Effector memory CD8-positive, alpha-beta T cell (primary cell): ENCODE measurements at places on chromosomes 2 and 18.

GRCh38 chr2:178933493-178933892, 116.4 kb downstream of the CCDC141 start:
- DNase-seq = no peak

DNA sequence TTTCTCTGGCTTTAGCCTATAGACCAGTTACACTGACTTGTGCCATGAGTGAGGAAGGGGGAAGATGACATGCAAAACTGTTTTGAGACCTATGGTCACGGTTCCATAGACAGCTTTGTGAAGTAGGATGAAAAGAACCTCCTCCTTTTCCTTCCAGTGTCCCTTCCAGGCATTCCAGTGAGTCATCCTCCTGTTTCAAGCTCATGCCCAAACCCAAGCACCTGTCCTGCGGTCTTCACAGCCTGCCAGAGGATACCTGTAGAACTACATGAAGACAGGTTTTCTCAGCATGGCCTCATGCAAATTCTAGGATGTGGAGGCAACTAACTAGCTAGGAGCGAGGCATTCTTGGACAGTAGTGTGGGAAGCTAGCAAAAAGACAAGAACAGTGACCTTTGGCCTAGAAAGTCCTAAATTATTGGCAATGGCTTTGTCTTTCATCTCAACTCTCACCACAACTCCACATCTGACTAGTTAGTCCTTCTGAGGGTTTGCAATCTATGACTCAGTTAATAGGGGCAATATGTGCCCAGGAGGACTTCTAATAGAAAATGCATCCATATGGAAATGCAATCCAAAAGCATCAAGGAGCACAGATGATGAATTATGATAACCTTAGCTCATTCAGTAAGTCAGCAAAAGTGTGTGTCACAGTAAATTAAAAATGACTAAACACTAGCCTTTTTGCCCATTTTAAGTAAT, 154.7 kb downstream of the RBM43 start:
- DNase-seq = no peak

DNA sequence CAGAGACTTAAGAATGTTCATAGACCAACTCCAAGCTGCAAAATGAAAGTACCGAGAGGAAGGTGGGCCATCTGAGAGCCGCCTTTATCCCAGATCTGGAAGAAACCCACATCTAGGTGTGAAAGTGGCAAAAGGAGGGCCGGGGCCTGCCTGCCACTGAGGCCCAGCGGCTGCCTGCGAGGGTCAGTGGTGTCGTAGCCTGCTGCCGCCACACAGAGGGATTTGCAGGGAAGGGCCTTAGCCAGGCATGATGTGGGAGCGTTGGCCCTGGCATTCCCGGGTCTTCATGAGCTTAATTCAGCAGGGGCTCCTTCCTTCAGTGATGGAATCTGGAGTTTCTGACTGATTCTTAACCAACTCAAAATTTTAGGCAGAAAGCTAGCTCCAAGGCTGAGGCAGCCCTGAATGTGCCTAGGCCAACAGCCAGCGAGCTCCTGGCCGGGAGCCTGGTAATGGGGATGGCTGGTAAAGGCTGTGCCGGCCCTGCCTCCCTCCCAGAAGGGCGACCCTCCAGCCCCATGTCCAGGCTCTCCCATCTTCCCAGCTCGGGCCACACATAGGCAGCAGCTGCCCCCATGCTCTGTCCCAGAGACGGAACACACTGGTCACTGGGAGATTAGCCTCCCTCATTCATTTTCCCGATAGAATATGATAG, 230.1 kb downstream of the AGAP1 start:
- no peak for DNase-seq

GRCh38 chr2:22261165-22261564, 1123.8 kb upstream of the KLHL29 start:
- no peak for DNase-seq

DNA sequence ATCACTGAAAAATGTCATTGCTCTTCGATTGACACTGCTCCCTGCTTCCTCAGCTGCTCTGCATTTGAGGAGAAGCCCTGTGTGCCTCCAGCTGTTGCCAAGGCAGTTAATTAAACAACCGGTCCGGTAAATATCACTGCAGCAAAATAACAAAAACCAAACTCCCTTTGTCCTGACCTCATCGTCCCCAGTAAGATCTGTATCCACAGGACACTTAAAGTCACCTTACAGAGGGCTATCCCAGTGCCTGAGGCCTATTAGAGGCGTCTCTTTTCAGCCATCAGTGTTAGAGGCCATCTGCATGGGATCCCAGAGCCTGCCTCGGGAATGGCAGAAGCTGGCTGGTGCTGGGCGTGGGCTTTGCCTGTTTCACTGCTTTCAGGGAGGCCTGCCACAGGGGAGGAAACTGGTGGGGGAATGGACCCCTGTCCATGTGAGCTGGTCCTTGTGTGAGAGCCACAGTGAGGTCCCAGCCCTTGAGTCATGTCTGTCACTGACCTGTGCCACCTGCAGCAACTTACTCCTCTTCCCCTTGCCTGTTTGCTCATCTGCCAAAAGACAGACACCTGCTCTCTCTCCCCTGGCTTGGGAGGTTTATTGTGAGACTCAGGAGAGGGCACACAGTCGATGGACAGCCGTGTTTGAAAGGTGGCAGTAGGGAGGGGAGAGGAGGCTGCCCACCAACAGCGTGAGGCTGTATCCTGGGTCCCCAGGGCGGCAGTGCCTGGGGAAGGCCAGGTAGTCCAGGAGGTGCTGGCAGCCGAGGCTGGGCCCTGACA, 117.7 kb upstream of the MCFD2 start:
- no peak for DNase-seq

- no peak for DNase-seq
Measured at GRCh38 chr2:212618636-212619035, 80.0 kb upstream of the ERBB4 start.

GRCh38 chr2:37523814-37524362, 147.6 kb downstream of the CDC42EP3 start:
- DNase-seq = no peak

DNA sequence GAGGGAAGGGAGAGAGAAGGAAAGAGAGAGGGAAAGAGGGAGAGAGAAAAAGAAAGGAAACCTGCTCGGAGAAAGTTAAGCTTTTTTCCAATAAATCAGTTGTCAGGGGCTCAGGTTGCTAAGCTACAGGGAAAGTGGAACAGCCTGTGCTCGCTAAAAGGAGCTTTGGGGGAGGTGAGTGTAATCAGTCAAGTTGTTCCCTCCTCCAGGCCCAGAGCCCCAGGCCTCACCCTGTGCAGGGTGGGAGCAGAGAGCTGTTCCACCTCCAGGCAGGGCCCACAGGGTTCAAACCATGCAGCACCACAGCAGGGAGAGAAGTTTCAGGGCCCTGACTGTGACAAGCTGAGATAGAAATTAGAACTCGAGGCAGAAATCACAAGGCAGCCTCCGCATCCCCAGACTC, 56.4 kb upstream of the PPP1CB start:
- DNase-seq = no peak

DNA sequence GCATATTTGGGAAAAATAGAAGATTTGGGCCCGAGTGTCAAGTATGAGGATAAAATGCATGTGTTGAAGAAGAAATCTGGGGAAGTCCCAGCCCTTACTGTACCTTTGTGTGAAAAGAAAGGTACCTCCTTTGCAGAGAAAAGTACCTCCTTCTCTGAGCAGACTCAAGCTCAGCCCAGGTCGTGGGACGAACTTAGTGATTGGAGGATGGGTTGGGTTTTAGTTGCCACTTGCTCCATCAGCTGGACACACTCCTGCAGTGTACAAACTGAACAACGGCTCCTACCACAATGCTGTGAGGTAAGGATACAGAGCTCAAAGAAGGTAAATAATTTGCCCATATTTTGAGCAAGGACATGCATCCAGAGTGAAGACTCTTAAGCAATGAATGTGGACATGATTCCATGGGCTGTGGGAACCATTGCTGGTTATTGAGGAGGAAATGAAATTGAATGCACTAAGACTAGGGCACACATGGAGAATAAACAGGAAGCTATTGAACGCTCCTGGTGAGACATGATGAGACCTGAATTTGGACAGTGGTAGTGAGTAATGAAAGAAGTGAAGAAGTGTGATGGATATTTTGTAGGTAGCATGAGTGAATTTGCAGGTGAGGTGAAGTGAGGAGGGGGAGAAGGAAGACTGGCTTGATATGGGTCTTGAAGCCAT, 49.8 kb upstream of the IL1RL1 start:
- no peak for DNase-seq

- no peak for DNase-seq
Measured at GRCh38 chr2:102141970-102142828, at the start of gene IL1R1. TSS of gene IL1R1 (plus strand) at chr2:102142746. CDS start at chr2:102157725, 14,979 bp downstream.

DNA sequence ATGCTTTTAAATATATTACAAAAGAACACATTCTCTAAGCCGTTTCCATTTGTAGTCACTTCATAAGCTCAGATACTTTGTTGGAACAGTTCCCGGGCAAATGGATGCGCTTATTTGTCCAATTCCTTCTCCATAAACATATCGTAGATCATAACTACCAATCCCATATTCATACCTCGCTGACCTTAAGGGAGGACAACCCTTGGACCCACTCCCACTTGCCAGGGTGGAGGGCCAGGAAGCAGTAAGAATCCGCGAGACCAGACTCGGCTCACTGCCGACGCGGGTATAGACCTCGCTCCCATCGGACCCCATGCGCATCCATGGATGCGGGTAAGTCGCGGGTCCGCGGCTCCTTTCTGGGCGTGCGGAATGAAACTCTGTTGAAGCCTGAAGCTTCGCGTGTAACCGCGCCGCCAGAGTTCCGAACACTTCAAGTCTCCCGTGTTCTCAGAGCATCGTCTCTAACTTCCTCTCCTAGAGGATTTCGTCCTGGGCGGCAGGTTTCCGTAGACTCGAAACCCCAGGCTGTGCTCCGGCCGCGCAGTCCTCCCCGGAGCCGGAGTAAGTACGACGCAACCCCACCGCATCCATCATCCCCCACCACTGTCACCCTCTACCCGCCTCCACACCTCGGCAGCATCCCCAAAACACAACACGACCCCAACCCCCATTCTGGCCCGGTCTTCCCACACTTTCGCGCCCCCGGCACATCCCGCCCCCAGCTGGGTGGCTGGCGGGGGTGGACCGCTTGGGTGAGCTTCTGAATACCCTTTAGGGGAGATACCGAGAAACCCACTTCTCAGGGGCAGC, 1.1 kb downstream of the DSC3 start:
- DNase-seq = no peak

GRCh38 chr18:32730068-32730467, 42.8 kb downstream of the KLHL14 start:
- no peak for DNase-seq

DNA sequence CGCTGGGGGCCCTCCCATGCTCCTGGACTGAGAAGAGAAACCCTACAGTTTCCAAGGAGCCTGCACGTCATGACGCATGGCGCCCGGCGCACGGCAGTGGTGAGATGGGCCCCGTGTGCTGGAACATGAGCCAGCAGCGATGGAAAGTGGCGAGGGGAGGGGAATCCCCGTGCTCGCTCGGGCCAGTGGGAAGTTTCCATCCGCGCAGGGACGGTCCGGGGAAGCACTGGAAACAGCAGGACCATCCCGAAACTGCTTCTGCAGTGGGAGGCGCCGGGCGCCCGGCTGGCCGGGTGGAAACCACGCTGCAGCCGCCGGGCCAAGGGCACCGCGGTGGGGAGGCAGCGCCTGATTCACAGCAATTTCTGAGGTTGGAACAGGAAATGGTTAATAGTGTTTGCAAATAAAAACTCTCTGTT, 4.9 kb upstream of the PDCD1 start:
- no peak for DNase-seq

DNA sequence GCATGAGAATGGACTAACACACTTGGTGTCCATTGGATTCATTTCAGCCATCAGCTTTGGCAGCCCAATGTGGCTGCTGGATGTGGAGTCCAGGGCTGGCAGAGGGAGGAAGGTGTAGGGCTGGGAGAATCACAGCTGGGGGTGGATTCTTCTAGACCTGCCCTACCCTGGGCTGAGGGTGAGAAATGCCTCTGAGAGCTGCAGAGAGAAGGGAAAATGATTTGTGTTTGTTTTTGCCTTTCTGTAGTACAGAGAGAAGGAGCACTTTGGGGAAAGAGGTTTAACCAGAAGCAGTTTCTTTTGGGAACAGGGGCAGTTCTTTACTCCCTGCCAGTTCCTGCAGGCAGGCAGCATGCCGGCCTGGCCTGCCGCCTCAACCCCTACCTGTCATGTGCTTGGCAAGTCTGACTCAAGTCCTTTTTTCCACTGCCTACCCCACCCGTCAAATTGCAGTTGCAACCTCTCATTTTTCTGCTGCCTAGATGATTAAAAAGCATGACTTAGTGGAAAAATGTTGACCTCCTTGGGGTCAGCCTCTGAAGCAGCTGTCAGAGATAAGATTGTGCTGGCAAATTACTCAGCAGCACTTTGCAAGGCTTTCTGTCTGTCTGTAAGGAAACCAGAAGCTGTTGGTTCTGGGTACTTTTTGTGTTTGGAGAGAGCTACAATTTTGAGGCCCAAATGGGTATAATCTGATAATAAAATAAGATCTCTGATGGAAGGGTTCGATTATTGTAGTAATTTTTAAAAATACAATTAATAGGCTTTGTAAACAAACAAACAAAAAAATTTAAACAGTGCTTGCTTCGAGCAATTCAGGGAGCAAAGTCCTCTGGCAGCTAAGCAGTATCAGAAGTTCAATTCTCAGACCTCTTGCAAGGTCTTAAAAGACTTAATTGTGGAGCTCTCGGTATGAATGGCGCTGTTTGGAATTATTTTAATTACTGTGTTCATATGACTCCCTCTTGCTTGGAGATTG, 21.7 kb downstream of the LBH start:
- DNase-seq = no peak

DNA sequence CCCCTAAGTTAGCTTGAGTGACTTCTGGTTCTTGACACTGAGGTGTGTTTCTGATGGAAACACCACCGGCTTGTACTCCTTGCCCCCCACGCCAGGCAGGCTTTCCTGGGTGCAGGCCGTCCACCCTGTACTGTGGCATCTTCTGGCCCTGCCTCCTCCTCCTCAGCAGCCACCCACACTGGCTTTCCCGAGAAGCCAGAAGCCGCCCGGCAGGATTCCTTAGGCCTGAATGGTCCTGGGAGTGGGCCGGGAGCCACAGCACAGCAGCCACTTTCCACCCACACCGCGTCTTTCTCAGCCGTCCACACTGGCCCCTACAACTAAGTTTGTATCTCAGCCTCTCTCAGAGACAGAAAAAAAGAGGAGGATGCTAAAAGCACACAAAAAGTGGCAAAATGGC, 2.1 kb upstream of the HSBP1L1 start:
- DNase-seq = no peak

DNA sequence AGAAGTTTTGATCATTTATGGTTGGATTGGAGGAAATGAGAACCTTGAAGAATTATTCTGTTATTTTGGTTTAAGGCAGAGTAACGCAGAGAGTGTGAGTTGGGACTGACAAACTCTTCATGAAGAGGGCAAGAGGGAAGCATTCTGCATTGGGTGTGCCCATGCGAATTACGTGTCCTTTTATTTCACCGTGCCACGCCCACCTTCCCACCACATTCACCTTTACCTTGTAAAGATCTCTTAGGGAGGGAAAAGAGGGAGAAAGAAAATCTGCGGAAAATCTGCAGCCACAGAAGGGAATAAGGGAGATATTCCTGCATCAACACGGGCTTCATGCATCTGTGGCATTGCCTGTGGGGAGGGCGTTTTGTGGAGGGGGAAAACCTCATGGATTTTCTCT, 31.8 kb downstream of the SLC9A4 start:
- no peak for DNase-seq
